Hepatocyte (in vitro differentiated cells): ENCODE measurements at places on chromosomes 7 and 10. TPM values are rescaled to one million over a fixed set of nuclear protein-coding genes. Genes with fewer than 3 reads are reported as not detected.

DNA sequence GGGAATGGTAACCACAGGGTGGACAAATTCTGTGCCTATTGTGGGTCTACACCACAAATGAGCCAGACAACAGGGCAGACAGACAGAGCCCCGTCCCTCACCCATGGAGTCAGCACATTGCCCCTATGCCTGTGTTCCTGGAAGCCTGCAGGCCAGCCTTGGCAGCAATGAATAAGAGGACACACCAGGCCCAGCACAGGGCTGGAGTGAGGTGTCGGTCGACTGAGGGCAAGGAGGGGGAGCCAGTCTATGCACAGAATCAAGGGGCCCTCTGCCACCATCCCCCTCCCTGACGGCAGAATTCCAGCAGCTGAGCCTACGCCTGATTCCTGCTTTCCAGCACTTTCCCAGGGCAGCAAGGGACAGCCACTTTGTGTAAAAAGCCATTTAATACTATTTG lies 98.2 kb downstream of the CALN1 start:
- no peak for DNase-seq
- no peak overlapping the region for H3K27ac ChIP-seq
- H3K27me3 ChIP-seq: peaks cover 5% of the 10 kb centered on the region
- H3K36me3 ChIP-seq: no peaks in the 10 kb centered on the region
- no peaks in the 10 kb centered on the region for H3K4me1 ChIP-seq
- H3K4me3 ChIP-seq: no peak overlapping the region

DNA sequence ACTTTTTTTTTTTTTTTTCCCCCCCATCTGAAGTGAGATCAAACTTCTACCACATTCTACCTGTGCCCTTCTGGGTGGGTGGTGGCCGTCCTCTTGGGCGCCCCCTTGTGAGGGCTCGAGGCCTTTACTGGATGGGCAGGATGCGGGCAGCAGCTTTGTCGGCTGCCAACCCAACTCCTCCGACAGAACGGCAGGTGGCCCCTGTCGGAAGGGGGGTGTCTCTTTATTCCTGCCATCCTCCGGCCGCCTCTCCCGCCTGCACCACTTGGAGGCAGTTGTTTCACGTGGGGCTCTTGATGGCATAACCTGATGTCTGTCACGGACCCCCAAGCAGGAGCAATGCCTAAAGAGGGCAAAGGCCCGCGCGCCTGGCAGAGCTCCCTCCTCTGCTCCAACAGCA lies 31.0 kb downstream of the AMZ1 start:
- no peaks in the 10 kb centered on the region for H3K27me3 ChIP-seq
- H3K4me3 ChIP-seq: no peak overlapping the region
- H3K36me3 ChIP-seq: no peaks in the 10 kb centered on the region
- peaks cover 23% of the 10 kb centered on the region for H3K4me1 ChIP-seq
- no peak overlapping the region for H3K27ac ChIP-seq

- peaks cover 8% of the 10 kb centered on the region for H3K4me1 ChIP-seq
- no peaks in the 10 kb centered on the region for H3K27me3 ChIP-seq
- H3K4me3 ChIP-seq: no peak overlapping the region
- DNase-seq: no peak
- H3K36me3 ChIP-seq: no peaks in the 10 kb centered on the region
- no peak overlapping the region for H3K27ac ChIP-seq
These were observed 586 bp downstream of the GCK start for GRCh38 chr7:44188480-44189225.

CTAGE15 gene
- 1.8 and 2.7 TPM in 2 replicates for total RNA-seq

- no peak overlapping the region for H3K4me3 ChIP-seq
- DNase-seq: no peak
- no peaks in the 10 kb centered on the region for H3K4me1 ChIP-seq
- no peak overlapping the region for H3K27ac ChIP-seq
- no peaks in the 10 kb centered on the region for H3K27me3 ChIP-seq
These were observed 275.7 kb upstream of the FZD1 start for GRCh38 chr7:90988516-90988915.

PLXNA4 gene
- total RNA-seq: 4.7 and 4.8 TPM in 2 replicates

- H3K27me3 ChIP-seq: no peaks in the 10 kb centered on the region
- DNase-seq: no peak
- H3K4me1 ChIP-seq: no peaks in the 10 kb centered on the region
- H3K36me3 ChIP-seq: no peaks in the 10 kb centered on the region
- H3K4me3 ChIP-seq: no peak overlapping the region
- peak overlapping the region; percentile 35 for H3K27ac ChIP-seq
These were observed 10.1 kb downstream of the ITGB8 start for GRCh38 chr7:20340839-20341238.

DNA sequence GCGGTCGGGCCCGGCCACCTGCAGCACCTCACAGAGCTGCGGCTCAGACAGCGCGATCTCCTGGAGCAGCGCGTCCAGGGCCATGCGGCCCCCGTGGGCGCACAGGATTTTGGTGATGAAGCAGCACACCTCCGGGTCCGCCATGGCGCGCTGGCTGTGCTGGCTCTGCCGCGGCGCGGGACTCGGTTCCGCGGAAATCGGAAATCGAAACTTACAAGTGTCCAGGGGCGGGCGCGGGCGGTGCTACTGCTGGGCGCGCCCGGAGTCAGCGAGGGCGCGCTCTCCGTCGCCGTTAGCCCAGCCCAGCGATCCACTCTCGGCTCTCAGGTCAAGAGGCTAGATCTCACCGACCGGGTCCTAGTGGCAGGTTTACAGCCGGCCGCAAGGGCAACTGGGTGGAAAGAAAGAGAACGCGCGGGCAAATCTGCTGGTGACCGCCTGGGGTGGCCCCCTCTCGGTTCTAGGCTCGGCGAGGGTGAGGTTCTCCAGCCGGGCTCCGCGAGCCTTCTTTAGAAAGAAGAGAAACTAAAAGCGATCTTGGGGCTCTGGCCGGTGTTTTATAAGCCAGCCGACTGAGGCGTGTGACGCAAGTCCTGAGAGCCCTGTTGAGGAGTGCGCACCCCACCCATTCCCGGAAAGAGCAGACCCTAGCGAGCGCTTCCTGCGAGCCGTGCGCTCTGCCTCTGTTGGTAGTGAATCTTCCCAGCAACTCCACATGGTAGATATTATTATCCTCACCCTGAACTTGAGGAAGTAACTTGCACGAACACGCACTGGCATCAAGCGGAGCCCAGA lies at the start of gene ZC3HAV1:
Gene ZC3HAV1, minus strand, starts transcription at position 533 of the 795 bp plus-strand sequence. Its CDS starts 389 bp downstream, at position 144.
- peak within 1 kb of the TSS; percentile 98 for H3K27ac ChIP-seq
- no peaks in the 10 kb centered on the region for H3K36me3 ChIP-seq
- H3K4me3 ChIP-seq: peak within 1 kb of the TSS; percentile 97
- peak; percentile 88 for DNase-seq

DNA sequence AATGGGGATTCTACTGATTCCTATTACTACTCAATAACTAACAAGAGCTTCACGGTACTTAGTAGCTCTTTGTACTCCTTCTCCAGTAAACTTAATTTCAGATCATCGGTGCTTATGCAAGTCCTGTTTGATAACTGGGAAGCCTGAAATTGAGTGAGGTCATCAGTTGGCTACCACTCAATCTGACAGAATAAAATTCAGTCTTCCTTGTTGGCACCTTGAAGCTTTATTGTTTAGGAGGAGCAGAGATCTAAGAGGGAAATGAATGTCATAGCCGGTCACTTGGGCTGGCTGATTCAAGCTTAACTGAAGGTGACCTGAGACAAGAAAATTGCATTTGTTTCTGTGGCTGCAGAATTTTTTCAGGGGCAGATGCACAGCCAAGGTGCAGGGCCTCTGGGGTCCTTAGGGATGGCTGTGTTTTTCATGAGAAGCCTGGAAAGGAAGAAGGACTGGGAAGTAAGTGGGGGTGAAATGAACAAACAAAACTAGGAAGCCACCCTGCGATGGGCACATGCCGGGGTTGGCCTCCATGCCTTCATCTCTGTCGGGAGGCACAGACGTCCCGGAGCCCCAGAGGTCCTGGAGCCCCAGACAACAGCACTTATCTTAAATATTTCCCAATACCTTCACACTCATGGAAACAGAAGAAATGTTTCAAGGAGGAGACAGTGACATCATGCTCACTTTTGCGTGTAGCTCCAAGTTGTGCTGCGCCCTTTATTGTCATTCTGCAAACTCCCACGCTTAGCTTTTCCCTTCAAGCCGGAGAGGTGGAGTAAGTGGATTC lies 85.0 kb upstream of the KIF5B start:
- H3K4me1 ChIP-seq: no peaks in the 10 kb centered on the region
- no peaks in the 10 kb centered on the region for H3K27me3 ChIP-seq
- H3K36me3 ChIP-seq: no peaks in the 10 kb centered on the region
- H3K27ac ChIP-seq: no peak overlapping the region
- no peak overlapping the region for H3K4me3 ChIP-seq
- DNase-seq: no peak

DNA sequence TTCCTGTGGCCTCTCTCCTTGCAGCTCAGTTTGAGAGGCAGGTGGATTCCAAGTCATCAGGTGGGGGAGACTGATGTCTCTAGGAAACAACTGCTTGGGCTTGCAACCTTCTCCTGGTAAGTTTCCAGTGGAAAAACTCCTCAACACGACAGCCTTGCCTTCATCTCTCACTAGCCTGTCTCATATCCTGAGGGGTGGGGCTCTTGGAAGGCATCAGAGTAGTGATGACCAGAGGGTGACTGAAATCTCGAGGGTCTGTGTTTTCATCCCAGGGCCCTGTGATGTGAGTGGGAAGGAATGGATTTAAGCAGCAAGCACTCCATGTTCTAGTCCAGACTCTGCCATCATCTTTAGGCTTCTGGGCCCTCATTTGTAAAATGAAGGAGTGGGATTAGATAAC lies 107.0 kb downstream of the NRP1 start:
- no peak for DNase-seq
- no peaks in the 10 kb centered on the region for H3K27me3 ChIP-seq
- H3K4me1 ChIP-seq: peaks cover 29% of the 10 kb centered on the region
- no peak overlapping the region for H3K27ac ChIP-seq
- H3K36me3 ChIP-seq: no peaks in the 10 kb centered on the region

DOCK1 gene
- 51.5 and 55.5 TPM in 2 replicates for total RNA-seq

NCF1 gene
- total RNA-seq: not detected in 2 replicates

- DNase-seq: no peak
- no peak overlapping the region for H3K4me3 ChIP-seq
- H3K36me3 ChIP-seq: no peaks in the 10 kb centered on the region
- no peaks in the 10 kb centered on the region for H3K27me3 ChIP-seq
- H3K27ac ChIP-seq: no peak overlapping the region
- no peaks in the 10 kb centered on the region for H3K4me1 ChIP-seq
These were observed 4.8 kb upstream of the REPIN1 start for GRCh38 chr7:150363872-150364271.

DNA sequence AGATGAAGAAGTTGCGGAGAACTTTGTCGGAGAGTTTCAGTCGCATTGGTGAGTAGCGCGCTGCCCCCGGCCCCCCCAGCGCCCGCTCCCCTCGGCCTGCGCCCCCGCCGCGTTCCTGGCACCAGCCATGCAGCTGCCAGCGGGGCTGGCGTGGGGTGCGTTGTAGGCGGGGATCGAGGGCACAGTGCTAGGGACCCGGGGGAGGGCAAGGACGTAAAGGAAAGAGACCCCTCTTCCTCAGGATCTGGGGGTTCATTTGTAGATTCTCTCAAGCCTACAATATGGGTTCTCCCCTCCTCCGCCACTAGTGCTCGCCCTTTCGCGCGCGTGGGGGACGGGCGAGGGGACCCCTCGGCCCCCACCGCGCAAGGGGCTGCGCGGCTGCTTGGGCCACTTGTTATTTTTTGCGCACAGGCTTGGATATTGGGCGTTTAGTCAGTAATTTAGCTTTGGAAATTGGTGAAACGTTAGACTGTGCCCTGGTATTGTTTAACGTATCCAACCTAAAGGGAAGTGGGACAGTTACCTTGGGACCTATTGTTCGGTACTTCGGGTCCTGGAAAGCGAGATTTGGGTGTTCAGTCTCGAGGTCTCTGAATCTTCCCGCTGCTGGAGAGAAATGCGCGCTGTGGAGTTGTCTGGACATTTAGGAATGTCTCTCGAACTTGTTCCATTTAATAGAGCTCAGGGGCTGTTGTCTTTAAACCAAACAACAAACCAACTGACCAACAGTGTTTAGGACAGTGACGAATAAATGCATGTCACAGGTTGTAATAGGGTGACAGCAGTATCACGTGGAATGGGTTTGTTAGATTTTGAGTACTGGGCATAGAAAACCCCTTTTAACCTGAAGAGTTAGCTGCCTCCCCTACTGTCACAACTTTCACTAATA lies 796 bp downstream of the CDK14 start:
- H3K4me1 ChIP-seq: no peaks in the 10 kb centered on the region
- peak overlapping the region; percentile 87 for H3K27ac ChIP-seq
- peak overlapping the region; percentile 88 for H3K4me3 ChIP-seq
- no peaks in the 10 kb centered on the region for H3K27me3 ChIP-seq
- H3K36me3 ChIP-seq: no peaks in the 10 kb centered on the region
- DNase-seq: peak; percentile 40

DNA sequence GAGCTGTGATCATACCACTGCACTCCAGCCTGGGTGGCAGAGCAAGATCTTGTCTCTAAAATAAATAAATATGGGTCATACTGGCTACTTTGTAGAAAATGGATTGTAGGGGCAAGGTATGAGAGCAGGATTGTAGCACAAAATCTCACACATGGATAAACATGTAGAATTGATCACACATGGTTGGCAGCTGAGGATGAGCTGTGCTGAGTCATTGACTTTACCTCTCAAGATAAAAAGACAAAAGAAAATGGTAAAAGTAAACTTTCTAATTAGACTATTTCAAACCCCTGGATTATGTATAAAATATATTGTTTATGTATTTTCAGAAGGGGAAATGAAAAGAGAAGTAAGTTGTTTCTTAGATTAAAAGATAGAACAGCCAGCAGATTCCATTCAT lies 69.3 kb downstream of the APBB1IP start:
- H3K4me1 ChIP-seq: no peaks in the 10 kb centered on the region
- no peak overlapping the region for H3K4me3 ChIP-seq
- DNase-seq: no peak
- no peaks in the 10 kb centered on the region for H3K36me3 ChIP-seq
- no peak overlapping the region for H3K27ac ChIP-seq

ABCC2 gene
- 56.7 and 63.1 TPM in 2 replicates for total RNA-seq

- H3K4me1 ChIP-seq: no peaks in the 10 kb centered on the region
- no peaks in the 10 kb centered on the region for H3K27me3 ChIP-seq
These were observed 5.9 kb upstream of the GARIN1A start for GRCh38 chr7:128666200-128666599.

GRCh38 chr7:71645836-71646235 lies 513.9 kb downstream of the GALNT17 start:
- no peaks in the 10 kb centered on the region for H3K27me3 ChIP-seq
- H3K36me3 ChIP-seq: no peaks in the 10 kb centered on the region
- H3K4me3 ChIP-seq: no peak overlapping the region
- no peak for DNase-seq
- H3K4me1 ChIP-seq: no peaks in the 10 kb centered on the region
- no peak overlapping the region for H3K27ac ChIP-seq

KEL gene
- total RNA-seq: 8.7 and 22.4 TPM in 2 replicates

DNA sequence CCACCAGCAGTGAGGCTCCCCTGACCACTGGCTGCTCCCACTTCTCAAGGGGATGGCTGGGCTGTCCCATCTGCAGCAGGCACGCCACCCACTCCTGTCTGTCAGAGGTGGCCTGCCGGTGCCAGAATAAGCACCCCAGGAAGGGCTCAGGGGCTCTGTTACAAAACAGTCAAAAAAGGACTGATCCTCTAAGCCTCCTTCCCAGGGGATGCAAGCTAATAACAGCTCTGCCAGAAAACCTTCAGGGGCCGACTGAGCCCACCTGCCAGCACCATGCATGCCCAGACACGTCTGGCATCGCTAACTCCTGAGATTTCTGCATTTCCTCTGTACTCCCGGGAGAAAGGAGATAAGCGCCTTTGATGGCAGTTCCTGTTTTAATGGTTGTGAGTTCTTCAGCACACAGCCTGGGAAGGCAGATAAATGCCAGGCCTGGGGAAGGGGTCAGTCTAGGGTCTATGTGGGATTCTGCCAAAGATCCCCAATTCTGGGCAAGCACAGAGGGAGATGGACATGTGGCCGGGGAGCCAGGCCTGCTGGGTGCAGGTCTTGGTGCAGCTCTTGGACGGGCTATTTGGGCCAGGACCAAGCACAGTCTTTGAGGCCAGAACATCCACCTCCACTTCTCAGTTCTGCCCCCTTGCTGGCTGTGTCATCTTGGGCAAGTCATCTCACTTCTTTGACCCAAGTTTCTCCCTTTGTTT lies 128.4 kb downstream of the ARHGAP22 start:
- H3K27ac ChIP-seq: no peak overlapping the region
- DNase-seq: no peak
- peaks cover 4% of the 10 kb centered on the region for H3K4me1 ChIP-seq
- H3K4me3 ChIP-seq: no peak overlapping the region
- H3K36me3 ChIP-seq: no peaks in the 10 kb centered on the region
